ENCODE measurements at places on chromosomes 6 and 20. TPM values are rescaled to one million over a fixed set of nuclear protein-coding genes. Genes with fewer than 3 reads are reported as not detected.

DNA sequence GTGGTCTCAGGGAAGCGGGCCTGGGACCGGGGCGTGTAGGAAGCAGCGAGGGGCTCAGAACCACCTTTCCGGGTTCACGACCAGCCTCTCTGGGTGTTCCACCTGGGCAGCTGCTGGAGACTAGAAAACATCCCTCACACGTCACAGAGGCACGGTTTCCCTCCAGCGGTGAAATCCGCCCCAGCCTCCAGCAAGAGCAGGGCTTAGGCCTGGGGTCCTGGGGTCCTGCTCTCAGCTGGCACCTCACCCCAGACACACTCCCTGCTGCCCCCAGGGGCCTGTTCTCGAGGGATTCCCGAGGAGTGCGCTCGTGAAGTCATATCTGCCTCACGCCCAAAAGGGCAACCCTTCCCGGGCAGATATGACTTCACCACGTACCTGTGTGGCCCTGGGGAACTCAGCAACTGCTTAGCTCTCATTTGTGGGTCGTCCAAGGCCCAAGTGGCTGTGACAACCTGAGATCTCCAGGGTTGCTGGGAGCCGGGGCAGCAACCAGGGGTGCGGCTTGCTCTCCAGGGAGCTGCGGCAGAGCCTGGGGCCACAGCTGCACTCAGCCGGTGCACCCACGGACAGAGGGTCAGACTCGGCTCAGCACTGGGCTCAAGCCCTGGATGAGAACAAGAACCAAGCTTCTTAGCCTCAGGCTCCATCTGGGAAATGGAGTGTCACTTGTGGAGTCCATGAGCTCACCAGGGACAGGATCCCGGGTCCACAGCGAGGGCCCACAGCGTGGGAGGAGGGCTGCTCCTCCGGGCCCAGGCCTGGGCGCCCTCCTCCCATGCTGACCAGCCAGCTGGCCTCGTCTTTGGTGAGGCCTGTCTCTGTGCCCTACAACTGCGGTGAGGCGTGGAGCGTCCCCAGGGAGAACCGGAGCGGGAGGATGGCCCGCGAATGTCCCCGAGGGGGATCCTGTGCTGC, 661 bp downstream of the FNDC11 start:
- DNase-seq = no peak

GRCh38 chr20:7770578-7770977, 169.7 kb downstream of the HAO1 start:
- no peak for DNase-seq

The ZFP64 gene
- 6.7 TPM for total RNA-seq

- no peak for DNase-seq
Observed at GRCh38 chr6:45044086-45044485, 284.0 kb upstream of the RUNX2 start.

GRCh38 chr6:11241793-11242201, 9.3 kb upstream of the NEDD9 start:
- DNase-seq = peak; percentile 88

The AIF1 gene
- total RNA-seq = 17.0 TPM

DNA sequence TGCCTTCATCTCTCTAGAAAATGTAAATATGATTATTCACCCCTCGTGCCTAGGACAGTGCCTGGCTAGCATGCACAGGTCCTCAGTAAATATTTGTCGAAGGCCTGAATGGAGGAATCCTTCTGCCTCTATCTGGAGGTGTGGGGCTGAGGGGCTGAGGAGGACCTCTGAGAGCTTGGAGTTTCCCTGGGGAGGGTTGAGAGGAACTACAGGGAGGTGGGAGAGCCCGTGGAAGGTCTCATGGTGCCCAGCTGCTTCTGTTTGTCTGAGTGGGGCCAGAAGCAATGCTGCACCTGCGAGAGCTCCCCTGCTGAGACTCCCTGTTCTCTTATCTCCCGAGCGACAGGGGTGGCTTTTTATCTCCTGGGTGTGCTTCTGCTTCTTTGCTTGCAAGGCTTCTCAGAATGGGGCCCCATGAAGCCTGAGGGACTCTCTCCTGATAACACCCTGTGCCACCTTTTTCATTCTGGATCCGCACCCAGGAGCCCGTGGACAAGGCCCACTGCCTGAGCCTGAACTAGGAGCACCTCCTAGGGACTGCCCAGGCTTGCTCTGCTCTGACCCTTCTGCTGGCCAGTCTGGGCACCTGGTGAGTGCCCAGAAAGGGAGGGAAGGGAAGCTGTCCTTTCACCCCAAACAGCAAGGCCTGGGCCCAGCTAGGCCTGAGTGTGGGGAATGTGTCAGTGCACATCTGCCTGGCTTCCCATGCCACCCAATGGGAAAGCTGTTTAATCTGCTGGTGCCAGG, 2.4 kb downstream of the SLC29A1 start:
- DNase-seq = no peak

- no peak for DNase-seq
Observed at GRCh38 chr6:134539865-134540323, 222.0 kb upstream of the SGK1 start.

- DNase-seq = no peak
Observed at GRCh38 chr6:157436219-157436943, 55.4 kb downstream of the ZDHHC14 start.

The ZBP1 gene
- total RNA-seq = not detected

DNA sequence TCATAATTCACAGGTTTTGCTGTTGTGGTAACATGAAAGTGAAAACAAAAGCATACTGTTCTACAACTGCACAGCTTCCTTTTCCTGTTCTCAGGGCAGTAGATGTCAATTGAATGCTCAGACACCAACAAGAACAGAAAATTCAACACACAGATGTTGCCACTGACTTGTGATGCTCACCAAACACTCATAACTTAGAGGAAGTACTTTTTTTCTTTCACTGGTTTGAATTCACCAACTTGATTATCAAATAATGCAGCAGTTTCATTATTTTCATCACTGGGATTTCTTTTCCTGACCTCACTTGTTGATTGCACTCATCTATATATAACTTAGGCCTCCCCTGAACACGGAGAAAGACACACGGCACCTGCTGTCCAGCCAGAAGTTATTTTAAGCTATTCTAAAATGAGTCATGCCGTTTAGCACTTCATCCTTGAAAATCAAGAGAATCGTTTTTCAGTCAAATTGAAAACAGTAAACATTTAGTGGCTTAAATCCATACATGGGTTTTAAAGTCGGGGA, 949 bp downstream of the TXLNB start:
- DNase-seq = no peak

DNA sequence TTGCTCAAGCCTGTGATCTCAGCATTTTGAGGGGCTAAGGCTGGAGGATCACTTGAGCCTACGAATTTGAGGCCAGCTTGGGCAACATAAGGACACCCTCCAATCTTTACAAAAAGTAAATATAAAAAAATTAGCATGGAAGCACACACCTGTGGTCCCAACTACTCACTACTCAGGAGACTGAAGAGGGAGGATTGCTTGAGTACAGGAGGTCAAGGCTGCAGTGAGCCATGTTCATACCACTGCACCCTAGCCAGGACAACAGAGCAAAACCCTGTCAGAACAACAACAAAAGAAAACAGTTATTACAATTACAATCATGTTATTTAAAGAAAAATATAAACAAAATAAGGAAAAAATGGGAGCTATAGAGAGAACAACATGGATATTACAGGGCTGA, 82.5 kb upstream of the TNFAIP3 start:
- no peak for DNase-seq

The ARMC12 gene
- 0.21 TPM for total RNA-seq

DNA sequence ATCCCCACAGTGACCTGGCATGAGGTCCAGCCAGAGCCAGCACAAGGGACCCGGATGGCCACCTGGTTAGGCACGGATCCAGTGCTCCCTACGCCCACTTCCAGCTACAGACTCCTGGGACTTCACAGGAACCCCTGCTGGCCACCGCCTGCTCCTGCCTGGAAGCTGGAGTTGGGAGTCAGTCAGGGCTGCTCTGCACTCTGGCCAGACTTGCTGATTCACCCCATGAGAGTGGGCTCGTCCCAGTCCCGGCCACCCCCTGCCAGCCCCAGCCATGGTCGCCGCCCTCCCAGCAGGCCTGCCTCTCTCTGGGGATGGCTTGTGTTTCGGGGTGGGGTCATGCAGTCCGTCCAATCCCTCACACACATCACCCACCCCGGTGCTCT, 125.8 kb downstream of the DLL1 start:
- peak; percentile 51 for DNase-seq

The GPX5 gene
- total RNA-seq = not detected

GRCh38 chr6:119328254-119328653, 21.3 kb downstream of the MAN1A1 start:
- DNase-seq = no peak

DNA sequence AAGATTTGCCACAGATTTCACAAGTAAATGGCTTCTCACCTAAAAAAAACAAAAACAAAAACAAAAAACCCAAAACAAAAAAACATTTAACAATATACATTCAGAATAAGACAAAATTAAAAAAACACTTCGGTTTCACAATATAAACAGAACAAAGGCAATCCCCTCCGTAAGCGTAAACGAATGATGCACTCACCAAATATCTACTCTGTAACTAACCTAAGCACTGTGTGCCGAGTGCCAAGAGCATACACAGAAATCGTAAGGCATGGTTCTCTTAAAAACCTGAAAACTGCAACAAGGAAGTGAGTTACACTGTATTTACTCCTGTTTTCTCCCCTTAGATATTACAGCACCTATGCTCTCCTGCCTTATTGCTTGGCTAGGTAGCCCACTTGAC, 12.1 kb upstream of the MICAL1 start:
- DNase-seq = no peak

Measured in left cardiac atrium (tissue), 4 donors.